Stimulated activated CD8-positive, alpha-beta memory T cell treated with anti-CD3 and anti-CD28 coated beads, Interleukin-4, amount 100 ng/mL, for 1 hour (primary cell): ENCODE measurements at places on chromosomes 5 and 9.

DNA sequence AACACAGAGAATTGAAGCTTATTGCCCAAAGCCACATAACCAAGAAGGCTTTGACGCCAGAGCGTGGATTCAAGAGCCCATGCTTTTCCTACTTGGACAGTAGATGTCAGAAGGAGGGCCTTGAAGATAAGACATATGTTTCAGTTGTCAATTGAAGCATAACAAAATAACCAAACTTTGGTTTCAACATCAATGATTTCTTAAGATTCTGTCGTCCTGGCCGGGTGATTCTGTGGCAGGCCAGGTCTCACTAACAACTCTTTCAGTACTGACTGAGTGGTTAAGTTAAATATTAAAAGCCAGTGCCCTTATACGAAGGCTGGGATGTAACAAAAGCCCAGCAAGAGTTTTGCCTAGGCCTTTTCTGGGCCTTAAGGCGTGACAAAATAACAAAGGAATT, 94.0 kb downstream of the RCL1 start:
- DNase-seq = no peak

DNA sequence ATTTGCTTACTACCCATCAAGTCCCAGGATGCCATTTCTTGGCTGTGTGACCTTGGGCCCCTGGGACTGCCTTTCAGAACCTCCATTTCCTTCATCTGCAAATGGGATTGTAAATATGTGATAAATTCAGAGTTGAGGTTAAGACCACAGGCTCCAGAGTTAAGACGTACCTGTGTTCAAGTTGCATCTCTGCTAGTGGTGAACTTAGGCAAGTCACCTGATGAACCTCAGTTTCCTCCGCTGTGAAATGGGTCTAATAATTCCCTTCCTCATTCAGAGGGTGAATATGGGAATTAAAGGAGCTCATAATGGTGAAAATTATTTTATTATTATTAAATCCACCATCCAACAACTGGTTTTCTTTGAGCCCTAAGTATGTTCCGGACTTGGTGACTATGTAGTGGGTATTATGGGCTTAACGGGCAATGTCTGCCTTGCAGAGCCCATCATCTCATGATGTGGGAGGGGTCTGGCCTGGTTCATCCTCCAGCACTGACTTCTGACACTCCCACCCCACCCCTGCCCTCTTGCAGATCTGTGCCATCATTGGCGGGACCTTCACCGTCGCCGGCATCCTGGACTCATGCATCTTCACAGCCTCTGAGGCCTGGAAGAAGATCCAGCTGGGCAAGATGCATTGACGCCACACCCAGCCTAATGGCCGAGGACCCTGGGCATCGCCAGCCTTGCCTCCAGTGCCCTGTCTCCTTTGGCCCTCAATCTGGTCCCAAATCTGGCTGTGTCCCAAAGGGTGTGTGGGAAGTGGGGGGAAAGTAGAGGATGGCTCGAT, 8.9 kb upstream of the RPL26L1 start:
- no peak for DNase-seq

- DNase-seq = no peak
Measured at GRCh38 chr5:133914434-133914833, 54.0 kb downstream of the C5orf15 start.

- no peak for DNase-seq
Measured at GRCh38 chr5:154325566-154325965, 120.2 kb upstream of the SAP30L start.

- DNase-seq = no peak
Measured at GRCh38 chr5:88556406-88556805, 287.8 kb upstream of the TMEM161B start.

DNA sequence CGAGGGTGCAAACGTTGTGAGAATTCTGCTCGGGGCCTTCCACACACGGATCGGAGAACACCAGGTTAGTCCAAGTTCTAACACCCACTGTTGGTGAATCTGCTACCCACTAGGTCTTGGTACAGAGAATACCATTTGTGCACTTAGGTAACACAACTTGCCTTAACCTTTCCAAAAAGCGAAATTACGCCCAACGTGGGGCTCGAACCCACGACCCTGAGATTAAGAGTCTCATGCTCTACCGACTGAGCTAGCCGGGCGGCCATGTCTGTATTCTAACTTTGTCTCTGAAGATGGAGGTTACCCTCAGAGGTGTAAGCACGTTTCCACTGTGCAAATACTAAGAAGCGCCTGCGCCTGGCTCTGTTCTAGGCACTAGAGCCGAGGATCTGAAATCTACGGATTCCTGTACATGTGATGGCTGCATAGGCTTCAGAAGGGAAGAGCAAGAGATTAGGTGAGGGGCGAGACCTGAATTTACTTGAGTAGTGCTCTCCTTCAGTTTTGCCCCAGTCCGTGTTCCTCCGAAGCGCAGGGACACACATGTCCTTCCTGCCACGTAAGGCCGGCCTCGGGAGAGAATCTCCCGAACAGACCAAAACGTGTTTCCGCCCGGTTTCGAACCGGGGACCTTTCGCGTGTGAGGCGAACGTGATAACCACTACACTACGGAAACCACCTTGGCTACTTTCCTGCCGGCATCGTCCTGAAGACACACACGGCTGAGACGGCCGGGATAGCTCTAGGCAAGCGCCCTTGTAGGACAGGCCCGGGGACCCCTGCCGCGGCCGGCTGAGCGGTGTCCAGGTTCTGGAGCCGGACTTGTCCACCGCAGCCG, 1.1 kb upstream of the TRIM41 start:
- DNase-seq = peak; percentile 98

- DNase-seq = no peak
Measured at GRCh38 chr9:28941856-28942255, 1368.6 kb upstream of the C9orf72 start.

DNA sequence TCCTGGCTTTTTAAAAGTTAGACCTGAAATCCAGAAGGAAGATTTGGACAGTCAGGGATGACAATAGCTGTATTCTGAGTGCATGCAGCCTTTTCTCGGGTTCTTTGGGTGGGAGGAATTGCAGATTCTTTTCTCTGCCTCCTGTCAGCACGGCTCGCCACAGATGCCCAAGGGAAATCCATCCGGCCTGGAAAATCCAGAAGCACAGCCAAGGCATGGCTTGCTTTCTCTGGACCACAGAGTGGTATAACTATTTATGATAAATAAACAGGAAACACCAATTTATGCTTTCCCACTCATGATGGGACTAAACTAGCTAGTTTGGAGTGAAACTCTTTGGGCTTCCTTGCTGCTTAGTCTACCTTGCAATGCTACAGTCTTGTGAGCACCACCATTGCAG, 59.1 kb downstream of the C9orf152 start:
- DNase-seq = no peak

DNA sequence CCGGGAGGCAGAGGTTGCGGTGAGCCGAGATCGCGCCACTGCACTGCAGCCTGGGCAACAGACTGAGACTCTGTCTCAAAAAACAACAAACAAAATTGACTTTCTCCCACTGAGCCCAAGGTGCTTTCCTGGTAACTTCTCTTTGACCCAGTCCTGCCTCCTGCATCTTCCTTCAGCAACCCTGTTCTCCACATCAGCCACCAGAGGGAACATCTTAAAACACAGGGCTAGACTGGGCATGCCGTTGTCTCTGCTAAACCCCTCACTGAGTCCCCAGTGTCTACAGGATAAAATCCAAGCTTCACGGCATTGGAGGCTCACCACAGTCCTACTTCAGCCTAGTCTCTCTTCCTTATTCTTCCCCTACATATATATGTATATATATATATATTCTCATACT, 39.8 kb upstream of the KCNMB1 start:
- DNase-seq = no peak

GRCh38 chr9:109585796-109586195, 87.7 kb upstream of the PTPN3 start:
- no peak for DNase-seq

GRCh38 chr5:75473463-75473862, 38.0 kb downstream of the CERT1 start:
- no peak for DNase-seq
